ENCODE measurements at places on chromosomes 1 and 21. TPM values are rescaled to one million over a fixed set of nuclear protein-coding genes. Genes with fewer than 3 reads are reported as not detected.

SPATA17 gene
- not detected for total RNA-seq

FAM131C gene
- not detected for total RNA-seq

TNFRSF1B gene
- total RNA-seq: 61.9 TPM

ALX3 gene
- not detected for total RNA-seq

SLC45A1 gene
- total RNA-seq: 0.88 TPM

ZNF644 gene
- total RNA-seq: 93.3 TPM

CYP4X1 gene
- total RNA-seq: not detected

AJAP1 gene
- total RNA-seq: 0.39 TPM

NTNG1 gene
- total RNA-seq: not detected

HSF2BP gene
- 0.59 TPM for total RNA-seq

LCE1D gene
- not detected for total RNA-seq

MX2 gene
- total RNA-seq: 77.8 TPM

NPHP4 gene
- 6.2 TPM for total RNA-seq

EPHA8 gene
- not detected for total RNA-seq

KHDC4 gene
- 56.6 TPM for total RNA-seq

CHIA gene
- total RNA-seq: not detected

FCRL2 gene
- 0.11 TPM for total RNA-seq

SLC1A7 gene
- total RNA-seq: not detected

ATP6V1G3 gene
- not detected for total RNA-seq

BCAN gene
- not detected for total RNA-seq

FHAD1 gene
- total RNA-seq: not detected

ANKRD45 gene
- not detected for total RNA-seq

EEIG2 gene
- total RNA-seq: 12.2 TPM

DIO1 gene
- total RNA-seq: not detected

ADGRB2 gene
- 0.71 TPM for total RNA-seq

HEYL gene
- total RNA-seq: 0.05 TPM

TAL1 gene
- not detected for total RNA-seq

GUCA2A gene
- not detected for total RNA-seq

DYNLT4 gene
- total RNA-seq: 2.1 TPM

SPRR4 gene
- total RNA-seq: not detected

DYRK3 gene
- total RNA-seq: 1.6 TPM

LRRC71 gene
- not detected for total RNA-seq

DNM3 gene
- 1.8 TPM for total RNA-seq

OR2L3 gene
- not detected for total RNA-seq

TTLL10 gene
- total RNA-seq: 0.11 TPM

CCDC185 gene
- not detected for total RNA-seq

ABCG1 gene
- total RNA-seq: 109 TPM

SLC50A1 gene
- 12.5 TPM for total RNA-seq

TRIM46 gene
- total RNA-seq: 3.0 TPM
